ENCODE measurements at places on chromosomes 1 and 21. TPM values are rescaled to one million over a fixed set of nuclear protein-coding genes. Genes with fewer than 3 reads are reported as not detected.
A peak's percentile ranks its signal among the peaks of the same experiment; 100 is the strongest.

RIPPLY3 gene
- 0.42 TPM for total RNA-seq

RNF186 gene
- not detected for total RNA-seq

GRCh38 chr1:19450811-19451515 lies 34.4 kb downstream of the CAPZB start:
- H3K36me3 ChIP-seq: peaks cover 2% of the 10 kb centered on the region
- no peak overlapping the region for H3K4me3 ChIP-seq
- H3K4me1 ChIP-seq: peaks cover 97% of the 10 kb centered on the region

PEAR1 gene
- total RNA-seq: not detected

- H3K4me1 ChIP-seq: no peaks in the 10 kb centered on the region
- H3K27ac ChIP-seq: no peak overlapping the region
- H3K27me3 ChIP-seq: no peaks in the 10 kb centered on the region
- no peak overlapping the region for H3K4me3 ChIP-seq
These were observed 91.2 kb upstream of the COL24A1 start for GRCh38 chr1:86247597-86248279.

DNA sequence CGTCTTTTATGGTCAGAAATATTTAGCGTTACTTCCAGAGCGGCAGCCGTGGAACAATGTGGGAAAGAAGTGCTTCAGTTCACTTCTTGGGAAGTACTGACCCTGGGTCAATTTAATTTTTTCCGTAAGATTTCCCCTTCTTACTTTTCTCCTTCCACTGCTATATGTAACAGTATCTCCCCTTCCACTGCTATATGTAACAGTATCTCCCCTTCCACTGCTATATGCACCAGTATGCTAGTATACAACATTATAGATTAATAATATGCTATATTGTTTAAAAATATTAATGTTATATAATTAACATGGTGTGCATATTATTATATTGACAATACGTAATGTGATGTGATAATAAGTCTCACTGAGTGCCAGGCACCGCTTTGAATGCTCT lies 69.7 kb upstream of the ERG start:
- H3K4me1 ChIP-seq: no peaks in the 10 kb centered on the region
- H3K27ac ChIP-seq: no peak overlapping the region
- no peak for DNase-seq
- no peaks in the 10 kb centered on the region for H3K36me3 ChIP-seq
- peaks cover 26% of the 10 kb centered on the region for H3K27me3 ChIP-seq
- H3K4me3 ChIP-seq: no peak overlapping the region

- peaks cover 19% of the 10 kb centered on the region for H3K27me3 ChIP-seq
- H3K36me3 ChIP-seq: no peaks in the 10 kb centered on the region
- no peak overlapping the region for H3K27ac ChIP-seq
- DNase-seq: no peak
- H3K4me3 ChIP-seq: no peak overlapping the region
- H3K4me1 ChIP-seq: no peaks in the 10 kb centered on the region
These were observed 9.2 kb upstream of the NGF start for GRCh38 chr1:115347282-115347681.

DNA sequence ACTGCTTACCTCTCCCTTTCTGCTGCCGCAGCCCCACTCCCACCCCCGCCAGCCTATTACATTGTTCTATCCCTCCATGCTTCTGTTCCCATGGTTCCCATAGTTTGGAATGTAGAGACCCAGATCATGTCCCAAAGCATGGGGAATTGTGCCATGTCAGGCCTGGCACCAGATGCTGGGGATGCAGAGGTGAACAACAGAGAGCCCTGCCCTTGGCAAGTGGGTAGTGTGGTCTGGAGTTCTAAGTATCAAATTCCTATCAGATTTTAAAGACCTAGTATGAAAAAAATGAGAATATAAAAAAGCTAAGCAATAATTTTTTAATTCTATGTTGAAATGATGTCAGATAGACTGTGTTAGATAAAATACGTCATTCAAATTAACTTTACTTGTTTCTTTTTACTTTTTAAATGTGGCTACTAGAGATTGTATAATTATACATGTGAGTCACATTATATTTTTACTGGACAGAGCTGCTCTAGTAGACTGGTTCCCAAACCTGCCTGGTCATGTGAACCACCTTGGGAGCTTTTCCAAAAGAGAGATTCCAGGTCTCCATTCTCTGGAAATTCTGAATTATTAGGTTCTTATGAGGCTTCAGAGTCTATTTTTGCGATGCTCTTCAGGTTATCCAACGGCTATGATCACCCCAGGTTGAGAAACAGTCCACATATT lies 113.0 kb upstream of the DAB1 start:
- H3K36me3 ChIP-seq: no peaks in the 10 kb centered on the region
- H3K27ac ChIP-seq: no peak overlapping the region
- H3K4me3 ChIP-seq: no peak overlapping the region
- no peaks in the 10 kb centered on the region for H3K27me3 ChIP-seq

HUNK gene
- 0.35 TPM for total RNA-seq

- H3K4me3 ChIP-seq: no peak overlapping the region
- H3K36me3 ChIP-seq: peaks cover 4% of the 10 kb centered on the region
- peaks cover 12% of the 10 kb centered on the region for H3K4me1 ChIP-seq
These were observed 12.7 kb downstream of the TMCO4 start for GRCh38 chr1:19786988-19787423.

SLC9C2 gene
- total RNA-seq: not detected

RYR2 gene
- 0.19 TPM for total RNA-seq

GRCh38 chr1:206506405-206507283 lies 687 bp upstream of the RASSF5 start:
- no peak overlapping the region for H3K27ac ChIP-seq
- H3K4me1 ChIP-seq: peaks cover 50% of the 10 kb centered on the region
- H3K4me3 ChIP-seq: peak overlapping the region; percentile 83

GRCh38 chr21:34946385-34946840 lies 102.7 kb downstream of the RUNX1 start:
- peak overlapping the region; percentile 99 for H3K27ac ChIP-seq
- peak; percentile 56 for DNase-seq
- no peaks in the 10 kb centered on the region for H3K27me3 ChIP-seq
- H3K4me1 ChIP-seq: peaks cover 87% of the 10 kb centered on the region

FCAMR gene
- total RNA-seq: not detected

- H3K27me3 ChIP-seq: no peaks in the 10 kb centered on the region
- H3K4me3 ChIP-seq: no peak overlapping the region
- no peak for DNase-seq
- no peaks in the 10 kb centered on the region for H3K36me3 ChIP-seq
- H3K4me1 ChIP-seq: no peaks in the 10 kb centered on the region
These were observed 98.1 kb downstream of the NEGR1 start for GRCh38 chr1:72184099-72184701.

GRCh38 chr1:31382379-31382989 lies 9.6 kb upstream of the FABP3 start:
- no peak overlapping the region for H3K27ac ChIP-seq
- peaks cover 20% of the 10 kb centered on the region for H3K27me3 ChIP-seq
- H3K4me3 ChIP-seq: no peak overlapping the region
- no peak for DNase-seq

FAM167B gene
- 1.6 TPM for total RNA-seq

GJB5 gene
- total RNA-seq: not detected

GRCh38 chr1:33088119-33088906 lies 7.4 kb downstream of the AZIN2 start:
- no peaks in the 10 kb centered on the region for H3K36me3 ChIP-seq
- no peak for DNase-seq
- H3K4me3 ChIP-seq: peak overlapping the region; percentile 52
- H3K27ac ChIP-seq: peak overlapping the region; percentile 79
- no peaks in the 10 kb centered on the region for H3K27me3 ChIP-seq

TMED5 gene
- 50.2 TPM for total RNA-seq

DNA sequence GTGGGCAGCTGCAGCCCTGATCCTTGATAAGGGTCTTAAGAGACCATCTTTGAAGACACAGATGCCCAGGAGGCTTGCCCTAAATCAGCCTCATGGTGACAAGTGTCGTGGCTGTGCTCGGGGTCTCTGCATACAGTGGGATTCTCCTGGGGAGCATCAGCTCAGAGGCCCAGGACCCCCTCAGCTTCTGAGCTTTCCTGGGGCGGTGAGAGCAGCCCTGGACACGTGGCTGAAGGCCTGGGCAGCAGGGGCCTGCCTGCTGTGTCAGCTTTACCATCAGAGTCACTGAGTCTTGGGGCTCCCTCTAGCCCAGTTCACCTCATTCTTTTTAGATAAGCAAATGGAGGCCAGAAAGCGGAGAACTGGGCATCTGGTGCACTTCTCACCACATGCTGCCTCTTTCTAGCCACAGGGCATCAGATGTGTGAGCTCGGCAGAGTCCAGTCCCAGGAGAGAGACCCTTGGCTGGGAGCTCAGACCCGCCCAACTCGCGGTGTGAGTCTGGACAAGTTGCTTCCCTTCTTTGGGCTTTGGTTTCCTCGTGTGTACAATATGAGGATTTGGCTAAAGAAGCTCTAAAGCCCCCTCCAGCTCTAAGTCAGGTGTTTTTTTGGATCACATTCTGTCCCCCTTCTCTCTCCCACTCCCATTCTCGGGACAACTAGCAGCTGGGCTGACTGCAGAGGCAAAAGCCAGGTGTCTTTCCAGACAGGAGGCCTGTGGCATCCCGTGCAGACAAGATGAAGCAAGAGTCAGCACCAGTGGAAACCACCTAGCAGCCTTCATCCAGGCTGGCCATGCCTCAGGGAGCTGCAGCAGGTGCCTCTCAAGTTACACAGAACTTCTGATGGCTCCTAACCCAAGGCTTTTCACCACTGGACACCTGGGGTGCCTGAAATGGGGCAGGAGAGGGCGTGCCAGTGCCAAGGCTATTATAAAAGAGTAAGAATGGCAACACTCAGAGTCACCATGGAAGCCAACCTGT lies 119.1 kb downstream of the KCNN3 start:
- peaks cover 9% of the 10 kb centered on the region for H3K27me3 ChIP-seq
- no peak overlapping the region for H3K4me3 ChIP-seq
- no peak for DNase-seq
- peaks cover 84% of the 10 kb centered on the region for H3K4me1 ChIP-seq

TIE1 gene
- 0.65 TPM for total RNA-seq

- no peak overlapping the region for H3K4me3 ChIP-seq
- H3K36me3 ChIP-seq: no peaks in the 10 kb centered on the region
- H3K27me3 ChIP-seq: peaks cover 6% of the 10 kb centered on the region
- no peaks in the 10 kb centered on the region for H3K4me1 ChIP-seq
- no peak overlapping the region for H3K27ac ChIP-seq
These were observed 11.8 kb downstream of the TP73 start for GRCh38 chr1:3663999-3664699.

PPIAL4G gene
- 0.14 TPM for total RNA-seq

KIFAP3 gene
- 27.1 TPM for total RNA-seq

GRCh38 chr1:115127539-115127938 lies 38.2 kb upstream of the TSPAN2 start:
- H3K36me3 ChIP-seq: peaks cover 10% of the 10 kb centered on the region
- H3K4me3 ChIP-seq: no peak overlapping the region
- H3K4me1 ChIP-seq: no peaks in the 10 kb centered on the region
- no peak overlapping the region for H3K27ac ChIP-seq

DNA sequence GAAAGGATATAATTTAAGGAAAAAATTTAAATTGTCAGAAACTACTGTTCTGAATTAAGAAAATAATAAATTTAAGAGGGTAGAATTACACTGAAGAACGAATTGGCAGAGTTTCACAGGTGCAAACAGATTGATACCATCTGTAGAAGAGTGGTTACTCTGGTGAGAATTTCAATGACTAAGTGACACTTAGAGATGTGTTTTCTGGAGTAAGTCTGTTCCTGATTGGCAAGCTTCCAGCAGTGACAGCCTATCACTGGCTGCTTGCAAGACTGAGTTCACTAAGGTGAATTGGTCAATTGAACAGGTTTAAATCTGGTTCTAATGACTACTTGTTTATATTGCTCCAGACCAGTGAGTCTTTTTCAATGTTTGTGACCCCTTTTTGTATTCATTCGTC lies 838.2 kb upstream of the RGS18 start:
- no peaks in the 10 kb centered on the region for H3K27me3 ChIP-seq
- H3K27ac ChIP-seq: no peak overlapping the region
- no peak for DNase-seq

- no peak overlapping the region for H3K4me3 ChIP-seq
- H3K27me3 ChIP-seq: no peaks in the 10 kb centered on the region
- no peak for DNase-seq
These were observed 336.5 kb upstream of the VAMP3 start for GRCh38 chr1:7434566-7434965.

DNA sequence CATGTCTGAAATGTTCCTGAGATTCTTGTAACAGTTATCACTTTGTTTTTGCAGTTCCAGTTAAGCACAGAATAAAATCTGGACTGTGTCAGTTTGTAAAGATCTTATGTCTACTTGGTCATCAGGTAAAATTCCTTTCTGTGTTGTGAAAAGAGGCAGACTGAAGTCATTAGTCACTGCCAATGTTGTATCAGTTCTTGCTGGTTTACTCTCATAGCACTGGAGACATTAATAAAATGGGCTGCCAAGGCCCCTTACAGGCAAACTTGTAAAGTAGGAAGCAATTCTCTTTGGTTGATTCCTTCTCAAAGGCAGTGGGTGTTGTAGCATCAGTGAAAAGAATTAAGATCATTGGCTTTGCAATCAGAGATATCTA lies 61.4 kb upstream of the ST6GALNAC3 start:
- DNase-seq: no peak
- peaks cover 15% of the 10 kb centered on the region for H3K4me1 ChIP-seq
- no peaks in the 10 kb centered on the region for H3K27me3 ChIP-seq
- H3K4me3 ChIP-seq: no peak overlapping the region

GRCh38 chr1:79497193-79497773 lies 490.8 kb upstream of the ADGRL4 start:
- no peaks in the 10 kb centered on the region for H3K27me3 ChIP-seq
- no peaks in the 10 kb centered on the region for H3K36me3 ChIP-seq
- peak; percentile 6 for DNase-seq

DNA sequence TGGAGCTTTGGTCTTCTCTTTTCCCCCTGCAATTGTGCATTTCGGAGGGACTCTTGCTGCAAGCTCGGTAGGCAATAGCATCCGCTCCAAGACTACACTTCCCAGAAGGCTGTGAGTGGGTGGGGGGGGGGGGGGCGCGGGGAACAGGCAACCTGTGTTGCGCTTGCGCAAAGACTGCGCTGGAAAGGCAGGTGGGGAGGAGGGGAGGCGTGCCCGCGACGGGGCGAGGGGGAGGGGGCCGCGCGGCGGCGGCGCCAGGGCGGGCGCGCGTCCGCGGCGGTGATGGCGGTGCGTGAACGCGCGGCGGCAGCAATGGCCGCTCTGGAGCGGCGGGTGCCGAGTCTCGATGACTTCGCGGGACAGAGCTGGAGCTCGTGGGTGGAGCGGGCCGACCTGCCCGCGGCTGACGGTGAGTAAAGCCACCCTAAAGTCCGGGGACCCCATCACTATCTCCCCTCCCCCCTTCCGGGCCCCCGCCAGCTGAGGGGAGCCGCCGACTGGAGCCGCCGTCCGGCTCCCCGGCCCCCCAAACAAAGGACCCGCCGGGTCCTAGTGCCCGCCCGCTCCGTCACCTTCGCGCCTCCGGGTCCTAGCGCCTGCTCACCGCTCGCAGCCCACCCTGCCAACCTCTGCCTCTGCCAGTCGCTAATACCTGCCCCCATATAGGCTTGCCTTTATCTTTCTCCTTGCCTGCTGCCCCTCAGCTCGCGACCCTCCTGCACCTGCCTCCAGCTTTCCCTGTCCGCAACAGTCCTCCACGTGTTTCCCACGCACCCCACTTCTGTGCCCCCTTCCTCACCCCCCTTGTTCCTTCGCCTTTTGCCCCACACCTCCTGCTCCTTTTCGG lies at the start of gene ATXN7L2:
Gene ATXN7L2, plus strand, starts transcription at position 234 of the 847 bp plus-strand sequence. Its CDS starts 49 bp downstream, at position 283.
- H3K4me3 ChIP-seq: peak within 1 kb of the TSS; percentile 98
- peaks cover 57% of the 10 kb centered on the region for H3K4me1 ChIP-seq
- H3K27me3 ChIP-seq: peaks cover 18% of the 10 kb centered on the region
- H3K27ac ChIP-seq: peak within 1 kb of the TSS; percentile 90
- peak; percentile 91 for DNase-seq

GRCh38 chr1:151615711-151616504 lies 4.1 kb downstream of the SNX27 start:
- peaks cover 12% of the 10 kb centered on the region for H3K36me3 ChIP-seq
- peaks cover 76% of the 10 kb centered on the region for H3K4me1 ChIP-seq
- H3K4me3 ChIP-seq: peak overlapping the region; percentile 34
- H3K27me3 ChIP-seq: no peaks in the 10 kb centered on the region
- H3K27ac ChIP-seq: peak overlapping the region; percentile 40

- H3K4me1 ChIP-seq: peaks cover 7% of the 10 kb centered on the region
- H3K4me3 ChIP-seq: no peak overlapping the region
- DNase-seq: no peak
These were observed 19.0 kb downstream of the BCAR3 start for GRCh38 chr1:93662481-93663207.
